Caudate nucleus (tissue), 63 donors: ENCODE measurements at places on chromosomes 2 and 18.

DNA sequence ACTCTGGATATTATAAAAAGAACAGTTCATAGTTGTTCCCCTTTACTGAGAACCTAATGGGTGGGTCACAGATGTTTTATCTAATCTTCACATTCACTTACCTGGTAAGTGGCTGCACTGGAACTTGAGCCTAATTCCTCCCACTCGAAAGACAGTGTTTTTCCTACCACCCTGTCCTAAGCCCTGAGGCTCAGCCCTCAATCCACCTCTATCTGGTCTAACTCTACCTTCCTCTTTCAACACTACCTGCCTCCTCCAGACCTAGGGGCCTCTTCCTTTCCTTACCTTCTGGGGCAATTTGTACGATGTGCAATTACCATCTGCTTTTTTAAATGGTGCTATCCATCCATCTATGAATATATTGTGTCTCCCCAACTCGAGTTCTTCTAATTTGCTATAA is 9.7 kb upstream of the KIF3C start:
- no peak for DNase-seq

DNA sequence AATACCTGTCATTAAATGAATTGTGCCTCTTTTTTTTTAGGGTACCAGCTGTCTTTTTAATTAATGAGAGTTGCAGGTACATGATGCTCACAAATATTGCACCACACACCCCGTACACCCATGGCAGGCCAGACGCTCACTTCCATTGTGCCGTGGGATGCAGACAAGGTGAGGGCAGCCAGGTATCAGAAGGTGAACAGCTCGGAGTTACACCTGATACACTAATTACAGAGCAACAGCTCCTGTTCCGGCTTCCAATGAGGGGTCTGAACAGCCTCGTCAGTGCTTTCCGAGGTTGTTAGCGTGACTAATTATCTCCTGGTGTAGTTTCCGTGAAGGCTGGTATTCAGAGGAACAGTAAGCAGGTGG is 442.8 kb downstream of the ZNF516 start:
- no peak for DNase-seq

GRCh38 chr2:168915441-168916330 is 14.6 kb downstream of the G6PC2 start:
- DNase-seq = no peak

GRCh38 chr2:101231240-101231639 is 21.4 kb upstream of the CNOT11 start:
- no peak for DNase-seq

GRCh38 chr18:21897811-21898210 is 157.2 kb downstream of the MIB1 start:
- no peak for DNase-seq

DNA sequence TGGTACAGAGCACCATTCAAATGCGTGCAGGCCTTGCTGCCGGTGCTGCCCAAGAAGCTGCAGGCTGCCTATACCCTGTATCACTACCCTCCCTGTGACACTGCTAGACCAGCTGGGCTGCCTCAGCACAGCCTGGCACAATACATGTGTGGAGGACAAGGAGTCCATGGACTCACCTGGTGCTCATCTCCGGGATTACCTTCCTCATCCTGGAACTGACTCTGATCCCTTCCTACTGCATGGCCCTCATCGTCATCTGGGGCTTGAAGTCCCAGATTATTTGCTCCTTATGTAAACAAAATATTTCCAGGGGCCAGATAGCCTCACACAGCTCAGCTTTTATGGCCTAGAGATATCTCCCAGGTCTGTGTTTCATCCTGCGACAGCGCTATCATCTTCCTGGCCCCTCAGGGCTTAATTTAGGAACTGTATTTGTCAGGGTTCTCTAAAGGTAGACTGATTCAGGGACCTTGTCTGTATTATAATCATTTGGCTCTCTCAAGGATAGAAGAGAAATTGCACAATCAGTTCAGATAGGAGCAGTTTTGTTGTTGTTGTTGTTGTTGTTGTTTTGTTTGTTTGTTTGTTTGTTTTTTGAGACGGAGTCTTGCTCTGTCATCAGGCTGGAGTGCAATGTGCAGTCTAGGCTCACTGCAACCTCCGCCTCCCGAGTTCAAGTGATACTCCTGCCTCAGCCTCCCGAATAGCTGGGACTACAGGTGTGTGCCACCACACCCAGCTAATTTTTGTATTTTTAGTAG is 42.9 kb downstream of the WDR75 start:
- no peak for DNase-seq

DNA sequence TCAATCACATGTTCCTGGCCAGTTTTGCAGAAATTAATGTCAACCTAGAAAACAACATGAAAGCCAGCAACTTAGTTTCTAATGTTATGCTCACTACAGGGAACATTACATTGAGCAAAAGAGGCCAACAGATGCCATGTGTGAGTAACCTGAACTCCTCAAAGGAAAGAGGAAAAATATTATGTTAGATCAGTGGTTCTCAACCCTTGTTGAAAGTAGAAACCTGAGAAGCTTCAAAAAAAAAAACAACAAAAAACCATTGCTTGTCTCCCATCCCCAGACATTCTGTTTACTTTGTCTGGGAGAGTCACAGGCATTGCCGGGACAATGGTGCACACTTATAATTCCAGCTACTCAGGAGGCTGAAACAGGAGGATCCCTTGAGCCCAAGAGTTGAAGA is 57.7 kb downstream of the METTL4 start:
- no peak for DNase-seq

- DNase-seq = no peak
Measured at GRCh38 chr2:85949280-85949679, 60.5 kb upstream of the ST3GAL5 start.

- DNase-seq = no peak
Measured at GRCh38 chr18:25982961-25983360, 107.5 kb downstream of the SS18 start.

DNA sequence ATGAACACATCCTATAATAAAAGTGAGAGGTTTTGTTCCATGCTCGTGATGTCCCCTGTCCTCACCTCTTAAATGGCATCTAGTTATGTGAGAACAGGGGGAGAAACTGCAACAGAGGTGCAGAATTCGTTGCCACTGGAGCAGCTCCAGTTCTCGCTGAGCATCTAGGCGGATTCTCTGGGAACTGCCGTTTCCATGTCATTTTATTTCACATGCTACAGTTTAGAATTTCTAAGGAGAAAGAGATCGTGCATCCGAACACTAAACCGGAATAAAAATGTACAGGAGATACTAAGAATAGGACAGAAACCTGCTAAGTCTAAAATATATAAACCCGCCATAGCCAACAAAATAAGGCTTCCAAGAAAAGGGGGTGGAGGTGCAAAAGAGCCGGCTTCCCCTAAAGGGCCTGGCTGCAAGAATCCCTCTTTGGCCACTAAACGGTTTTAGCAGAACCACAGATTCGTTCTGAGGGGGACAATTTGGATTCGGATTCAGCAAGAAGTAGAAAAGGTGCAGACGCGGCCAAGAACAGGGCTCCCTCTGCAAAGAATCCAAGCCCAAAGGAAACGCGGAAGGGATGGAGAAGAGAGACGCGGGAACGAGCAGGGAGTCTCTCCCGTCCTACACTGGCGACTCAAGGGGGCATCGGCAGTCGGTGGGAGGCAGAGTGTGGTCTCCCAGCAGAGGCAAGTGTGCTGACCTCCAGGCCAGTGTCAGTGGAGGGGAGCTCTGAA is 1.3 kb downstream of the TMEM163 start:
- DNase-seq = no peak
